AG04449 (cell line): ENCODE measurements at places on chromosomes 6 and 20.

DNA sequence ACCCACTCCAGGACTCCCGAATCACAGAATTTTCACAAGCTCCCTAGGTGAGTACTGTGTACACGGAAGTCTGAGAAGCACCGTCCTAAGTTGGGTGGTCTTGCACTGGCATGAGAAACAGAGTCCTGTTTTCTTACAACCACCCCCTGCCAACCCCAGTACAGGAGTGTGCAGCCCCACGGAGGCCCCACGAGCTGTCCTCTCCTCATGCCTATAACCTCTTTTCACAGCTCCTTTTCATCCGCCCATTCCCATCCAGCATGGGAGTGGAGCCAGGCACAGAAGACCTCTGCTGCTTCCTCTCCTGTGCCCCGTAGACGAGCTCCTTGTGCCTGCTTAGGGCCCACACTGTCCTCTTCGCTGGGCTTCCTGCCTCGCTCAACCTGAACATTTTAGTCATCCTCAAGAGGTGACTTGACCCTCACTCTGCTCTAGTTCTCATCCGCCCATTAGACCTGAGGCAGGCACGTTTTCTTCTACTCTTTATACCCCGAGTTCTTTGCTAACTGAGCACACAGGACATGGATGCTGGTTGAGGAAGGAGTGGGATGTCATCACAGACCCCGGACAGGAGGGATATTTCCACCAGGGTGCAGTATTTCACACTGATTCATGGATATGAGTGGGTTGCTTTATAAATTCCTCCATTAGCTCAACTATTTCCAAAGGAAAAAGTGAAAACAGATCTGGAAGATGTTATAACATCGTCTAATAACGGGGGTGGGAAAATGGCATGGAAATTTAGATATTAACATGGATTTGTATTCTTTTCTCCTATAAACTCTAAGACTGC, 160.5 kb downstream of the TTLL2 start:
- no peak for DNase-seq

DNA sequence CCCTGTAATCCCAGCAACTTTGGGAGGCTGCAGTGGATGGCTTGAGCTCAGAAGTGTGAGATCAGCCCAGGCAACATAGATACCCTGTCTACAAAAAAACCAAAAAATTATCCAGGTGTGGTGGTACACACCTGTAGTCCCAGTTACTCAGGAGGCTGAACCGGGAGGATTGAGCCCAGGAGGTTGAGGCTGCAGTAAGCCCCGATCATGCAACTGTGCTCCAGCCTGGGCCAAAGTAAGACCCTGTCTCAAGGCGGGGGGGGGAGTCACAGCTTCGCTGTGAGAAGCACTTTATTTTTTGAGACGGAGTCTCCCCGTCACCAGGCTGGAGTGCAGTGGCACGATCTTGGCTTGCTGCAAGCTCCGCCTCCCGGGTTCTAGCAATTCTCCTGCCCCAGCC, 54.2 kb downstream of the EZR start:
- DNase-seq = no peak

DNA sequence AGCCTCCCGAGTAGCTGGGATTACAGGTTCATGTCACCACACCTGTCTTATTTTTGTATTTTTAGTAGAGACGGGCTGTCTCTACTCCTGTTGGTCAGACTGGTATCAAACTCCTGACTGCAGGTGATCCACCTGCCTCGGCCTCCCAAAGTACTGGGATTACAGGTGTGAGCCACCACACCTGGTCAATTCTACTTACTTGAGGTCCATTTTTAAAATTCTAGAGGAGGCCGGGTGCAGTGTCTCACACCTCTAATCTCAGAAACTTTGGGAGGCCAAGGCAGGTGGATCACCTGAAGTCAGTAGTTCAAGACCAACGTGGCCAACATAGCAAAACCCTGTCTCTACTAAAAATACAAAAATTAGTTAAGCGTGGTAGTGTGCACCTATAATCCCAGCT, 7.8 kb downstream of the RIPOR3 start:
- no peak for DNase-seq

GRCh38 chr6:166903500-166903899, 52.9 kb downstream of the RNASET2 start:
- no peak for DNase-seq

- DNase-seq = no peak
Measured at GRCh38 chr6:110554441-110554840, 78.0 kb upstream of the SLC22A16 start.

DNA sequence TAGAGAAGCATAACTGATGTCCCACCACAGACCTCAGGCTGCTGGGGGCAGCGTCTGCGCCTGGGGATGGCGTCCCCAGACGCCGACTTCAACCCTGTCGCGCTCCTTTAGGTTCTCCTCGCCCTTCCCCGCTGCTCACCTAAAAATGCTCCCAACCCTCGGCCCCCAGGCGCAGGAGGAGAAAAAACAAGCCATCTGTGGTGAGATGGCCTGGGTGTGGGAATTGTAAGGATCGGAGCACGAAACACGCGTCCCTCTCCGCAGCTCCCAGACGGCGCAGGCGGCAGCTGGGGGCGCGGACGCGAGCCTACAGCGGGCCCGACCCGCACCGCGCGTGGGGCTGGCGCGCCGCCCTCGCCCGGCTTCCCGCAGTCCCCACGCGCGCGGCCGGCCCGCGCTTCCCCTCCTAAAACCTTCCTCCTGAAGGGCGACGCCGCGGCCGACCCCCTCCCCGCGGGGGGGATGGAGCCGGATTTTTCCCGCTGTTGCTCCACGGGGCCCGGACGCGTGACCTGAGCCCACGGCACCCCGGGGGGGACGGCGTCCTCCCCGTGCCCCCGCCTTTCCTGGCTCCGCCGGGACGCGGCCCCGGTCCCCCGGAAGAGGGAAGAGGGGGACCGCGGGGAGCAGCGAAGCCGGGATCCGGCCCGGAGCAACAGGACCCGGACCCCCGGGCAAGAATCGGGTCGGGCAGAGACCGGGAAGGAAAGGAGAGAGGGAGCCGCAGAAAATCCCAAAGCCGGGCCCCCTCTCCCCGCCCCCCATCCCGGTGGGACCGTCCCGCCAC, 611 bp downstream of the EPB41L2 start:
- no peak for DNase-seq

DNA sequence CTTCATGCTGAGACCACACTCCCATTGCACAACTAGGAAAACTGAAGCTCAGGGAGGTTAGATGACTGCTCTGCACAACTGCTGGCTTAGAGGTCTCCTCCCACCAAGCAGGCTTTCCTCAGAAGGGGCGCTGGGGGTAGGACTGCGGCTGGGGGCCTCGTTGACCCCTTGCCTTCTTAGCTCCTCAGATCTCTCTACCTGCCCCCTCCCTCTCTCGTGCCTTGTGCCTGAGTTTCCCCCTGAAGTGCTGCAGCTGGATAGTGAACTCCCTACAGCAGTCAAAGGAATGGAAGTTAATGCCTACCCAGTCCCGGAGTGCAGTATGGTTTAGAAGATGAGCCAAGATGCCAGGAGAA, 149.8 kb downstream of the GRM4 start:
- no peak for DNase-seq

- DNase-seq = no peak
Measured at GRCh38 chr6:11143394-11144371, 32.2 kb upstream of the ERVFRD-1 start.

DNA sequence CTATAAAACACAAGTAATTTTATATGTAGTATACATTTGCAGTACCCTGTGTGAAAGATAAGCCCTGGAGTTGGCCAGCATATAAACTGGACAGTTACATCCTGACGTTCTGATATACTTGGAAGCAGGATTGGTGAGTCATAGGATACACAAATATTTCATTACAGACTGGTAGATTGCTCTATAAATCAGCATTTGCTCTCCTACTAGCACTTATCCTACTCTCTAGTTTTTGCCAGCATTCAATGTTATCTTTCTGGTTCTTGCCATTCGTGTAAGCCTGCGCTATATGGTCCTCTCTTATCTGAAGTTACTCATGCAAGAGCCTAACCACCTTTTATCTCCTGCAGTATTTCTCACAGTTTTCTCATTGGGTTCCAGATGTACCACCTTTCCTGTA, 680.2 kb upstream of the MMS22L start:
- no peak for DNase-seq

DNA sequence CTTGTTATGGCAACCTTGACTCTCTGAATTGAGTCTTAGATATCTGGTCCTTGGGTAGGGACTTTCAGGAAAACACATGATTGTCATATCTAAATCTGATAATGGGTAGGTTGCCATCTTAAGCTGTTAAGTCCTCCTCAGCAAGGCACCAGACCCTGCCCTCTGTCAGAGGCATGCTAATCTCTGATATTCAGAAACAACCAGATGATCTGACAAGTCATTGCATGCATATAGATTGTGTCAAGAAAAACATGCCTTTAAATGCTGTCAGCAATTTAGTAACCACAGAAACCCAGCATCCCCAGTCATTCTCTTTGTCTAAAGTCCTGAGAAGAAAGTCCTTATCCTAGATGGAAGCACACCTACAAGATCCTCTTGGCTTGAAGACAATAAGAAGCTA, 149.1 kb downstream of the EDN1 start:
- DNase-seq = no peak

DNA sequence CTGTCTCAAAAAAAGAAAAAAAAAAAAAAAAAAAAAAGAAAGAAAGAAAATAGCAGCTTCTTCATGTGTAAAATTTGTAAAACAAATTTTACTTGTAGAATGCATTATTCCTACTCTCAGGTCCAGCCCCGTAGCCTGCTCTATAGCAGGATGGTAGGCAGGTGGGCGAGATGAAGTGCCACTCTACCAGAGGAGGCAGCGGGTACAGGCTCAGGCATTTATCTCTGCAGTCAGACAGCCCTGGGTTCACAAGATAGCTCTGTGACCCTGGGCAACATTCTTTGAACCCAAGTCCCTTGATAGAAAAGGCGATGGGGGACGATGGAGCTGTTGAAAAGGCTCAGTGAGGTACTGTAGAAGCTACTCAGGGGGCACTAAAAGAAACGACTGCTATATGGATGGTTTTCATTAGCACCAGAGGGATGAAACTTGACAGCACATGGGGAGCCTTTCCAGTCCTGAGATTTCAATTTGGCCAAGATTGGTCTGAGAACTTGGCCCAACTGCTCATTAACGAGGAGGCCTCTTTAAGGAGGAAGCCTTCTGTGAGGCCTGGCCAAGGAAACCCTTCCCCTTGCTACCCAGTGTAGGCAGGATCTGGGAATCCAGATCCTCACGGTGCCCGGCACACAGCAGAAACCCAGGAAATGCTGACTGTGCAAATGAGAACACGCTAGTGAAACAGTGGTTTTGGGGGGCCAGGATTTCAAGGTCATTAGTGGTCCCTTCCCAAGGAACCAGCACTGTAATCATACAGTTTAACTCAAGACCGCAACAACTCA, 63.1 kb downstream of the MYH7B start:
- DNase-seq = no peak

DNA sequence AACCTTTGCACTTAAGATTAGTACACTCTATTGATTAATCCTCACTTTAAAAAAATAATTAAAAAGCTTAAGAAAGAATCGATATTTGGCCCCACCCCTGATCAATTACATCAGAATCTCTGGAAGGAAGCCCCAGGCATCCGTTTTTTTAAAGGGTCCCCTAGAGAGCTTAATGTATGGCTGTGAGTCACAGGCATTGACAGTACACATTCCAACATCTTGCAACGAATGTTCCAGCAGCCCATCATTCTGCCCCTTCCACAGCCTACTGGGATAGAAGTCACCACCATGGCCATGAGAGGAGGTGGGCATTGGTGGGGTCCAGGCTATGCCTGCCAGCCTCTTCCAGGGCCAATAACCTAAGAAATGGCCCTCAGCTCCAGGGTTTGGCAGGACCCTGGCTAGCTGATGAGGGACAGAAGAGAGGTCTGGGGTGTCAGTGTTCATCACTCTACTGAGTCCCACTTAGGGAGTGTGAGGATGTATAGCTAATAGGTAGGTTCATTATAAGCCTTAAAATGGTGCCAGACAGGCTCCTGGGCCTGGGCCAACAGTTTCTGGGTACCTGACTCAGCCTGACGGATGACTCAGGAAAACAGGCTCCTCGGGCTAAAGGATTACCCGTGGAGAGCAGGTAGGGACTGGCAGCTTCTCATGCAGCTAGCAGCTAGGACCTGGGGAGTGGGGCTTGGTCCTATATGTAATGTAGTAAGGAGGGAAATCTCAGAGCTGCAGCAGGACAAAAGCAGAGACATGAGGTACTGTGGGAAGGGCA, 40.4 kb downstream of the MDGA1 start:
- DNase-seq = no peak

- no peak for DNase-seq
Measured at GRCh38 chr20:25608774-25609173, 15.0 kb downstream of the NANP start.

GRCh38 chr6:109186012-109186411, 90.7 kb downstream of the CEP57L1 start:
- no peak for DNase-seq

DNA sequence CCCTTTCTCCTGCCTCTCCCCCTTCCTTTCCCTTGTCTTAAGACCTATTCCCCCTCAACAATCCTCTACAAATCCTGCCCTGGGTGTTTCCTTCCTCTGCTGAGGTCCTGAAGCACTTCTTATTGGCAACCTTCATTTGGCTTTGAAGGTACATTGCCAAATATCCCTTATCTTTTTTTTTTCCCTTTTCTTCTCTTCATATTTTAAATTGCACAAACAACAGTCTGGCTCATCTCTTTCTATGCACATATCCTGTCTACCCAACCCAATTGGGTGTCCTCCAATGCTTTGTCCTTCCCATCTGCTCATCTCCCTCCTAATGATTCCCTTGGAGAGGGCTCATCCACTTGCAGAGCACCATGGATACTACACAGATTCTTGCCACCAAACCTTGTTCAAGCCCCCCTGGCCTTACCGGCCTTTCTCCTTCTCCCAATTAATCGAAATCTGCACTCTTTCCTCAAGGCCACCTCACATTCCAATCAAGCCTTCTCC, 537.9 kb upstream of the JARID2 start:
- no peak for DNase-seq

GRCh38 chr6:162683135-162683534, 44.4 kb downstream of the PRKN start:
- no peak for DNase-seq

DNA sequence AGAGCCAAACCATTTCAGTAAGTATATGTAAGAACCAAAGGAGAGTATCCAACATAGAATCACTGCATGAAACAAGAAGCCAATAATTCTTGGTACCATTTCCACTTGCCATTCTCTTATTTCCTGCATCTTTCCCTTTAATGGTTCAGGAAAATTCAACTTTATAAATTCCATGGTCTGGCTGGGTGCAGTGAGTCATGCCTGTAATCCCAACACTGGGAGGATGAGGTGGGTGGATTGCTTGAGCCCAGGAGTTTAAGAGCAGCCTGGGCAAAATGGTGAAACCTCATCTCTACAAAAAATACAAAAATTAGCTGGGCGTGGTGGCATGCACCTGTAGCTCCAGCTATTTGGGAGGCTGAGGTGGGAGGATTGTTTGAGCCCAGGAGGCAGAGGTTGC, 21.2 kb downstream of the NHLRC1 start:
- no peak for DNase-seq

DNA sequence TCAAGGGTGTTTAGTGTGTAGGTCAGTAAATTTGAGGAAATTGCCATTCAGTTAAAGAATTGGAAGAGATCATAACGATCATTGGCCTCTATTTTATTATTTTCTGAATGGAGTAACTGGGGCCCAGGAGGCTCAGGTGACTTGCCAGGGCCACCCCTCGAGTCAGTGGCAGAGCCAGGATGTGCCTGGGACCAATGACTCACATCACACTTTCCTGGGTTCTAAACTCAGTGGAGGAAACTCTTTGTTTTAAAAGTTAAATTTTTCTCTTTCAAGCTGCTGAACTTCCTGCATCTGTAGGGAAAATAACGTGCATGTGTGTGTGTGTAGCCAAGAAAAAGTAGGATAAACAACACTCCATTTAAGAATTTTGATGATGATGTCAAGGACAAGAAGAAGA, 135.5 kb downstream of the MYLK4 start:
- no peak for DNase-seq
